ENCODE measurements at places on chromosomes 7 and 10. TPM values are rescaled to one million over a fixed set of nuclear protein-coding genes. Genes with fewer than 3 reads are reported as not detected.

The GLI3 gene
- total RNA-seq, result 14.6 TPM

The ADRB1 gene
- 37.2 TPM for total RNA-seq

The FAM237B gene
- not detected for total RNA-seq

The TES gene
- 58.0 TPM for total RNA-seq

The ZNF804B gene
- not detected for total RNA-seq

The RALA gene
- total RNA-seq, result 32.4 TPM

The CUBN gene
- total RNA-seq, result 3.0 TPM

The NEUROD6 gene
- not detected for total RNA-seq

The C7orf33 gene
- total RNA-seq, result not detected

The EGFR gene
- total RNA-seq, result 92.9 TPM

The CLCN1 gene
- total RNA-seq, result not detected

The NUPR2 gene
- total RNA-seq, result 0.89 TPM

The GNAI1 gene
- total RNA-seq, result 18.9 TPM

The UNC5B gene
- total RNA-seq, result 27.7 TPM

The NT5C2 gene
- total RNA-seq, result 79.2 TPM

The EXOSC1 gene
- total RNA-seq, result 30.1 TPM

The LRGUK gene
- total RNA-seq, result 5.2 TPM

The EN2 gene
- not detected for total RNA-seq

The PNLIPRP2 gene
- 0.49 TPM for total RNA-seq

The NOM1 gene
- total RNA-seq, result 49.2 TPM

The RADIL gene
- 10.5 TPM for total RNA-seq

The ZYX gene
- 345 TPM for total RNA-seq

The HOXA11 gene
- total RNA-seq, result not detected

The ANXA8L1 gene
- 10.5 TPM for total RNA-seq

The C10orf67 gene
- 1.7 TPM for total RNA-seq

The GDF2 gene
- total RNA-seq, result not detected

The MRM2 gene
- total RNA-seq, result 20.7 TPM

The ANXA11 gene
- 168 TPM for total RNA-seq

The PPP1R9A gene
- 17.7 TPM for total RNA-seq

The PTPRE gene
- total RNA-seq, result 64.6 TPM

The SH2D4B gene
- 0.15 TPM for total RNA-seq

The LIPN gene
- total RNA-seq, result 0.29 TPM

The GFRA1 gene
- 1.8 TPM for total RNA-seq

The SLC26A3 gene
- total RNA-seq, result not detected

The WEE2 gene
- total RNA-seq, result not detected

The TAS2R3 gene
- 2.7 TPM for total RNA-seq

The ZPBP gene
- total RNA-seq, result not detected

The CCDC7 gene
- 6.4 TPM for total RNA-seq

The TTYH3 gene
- 16.5 TPM for total RNA-seq

The ST7 gene
- 36.0 TPM for total RNA-seq

The WASL gene
- total RNA-seq, result 31.6 TPM

The FAM131B gene
- total RNA-seq, result 0.67 TPM

The PLXNA4 gene
- total RNA-seq, result 1.8 TPM

The BEND7 gene
- total RNA-seq, result 27.1 TPM

The AKR1D1 gene
- not detected for total RNA-seq

The PTPRZ1 gene
- total RNA-seq, result 1.0 TPM

The PLXDC2 gene
- 39.0 TPM for total RNA-seq

The CRHR2 gene
- not detected for total RNA-seq

The GATA3 gene
- total RNA-seq, result 6.3 TPM

The CDH23 gene
- 6.7 TPM for total RNA-seq

The ATG9B gene
- total RNA-seq, result 0.77 TPM

The PRKCQ gene
- 12.6 TPM for total RNA-seq

The FLNC gene
- total RNA-seq, result 19.6 TPM

Data from upper lobe of left lung (tissue), 6 donors.